ENCODE measurements at places on chromosomes 5 and 9. TPM values are rescaled to one million over a fixed set of nuclear protein-coding genes. Genes with fewer than 3 reads are reported as not detected.

The MLANA gene
- total RNA-seq: not detected

DNA sequence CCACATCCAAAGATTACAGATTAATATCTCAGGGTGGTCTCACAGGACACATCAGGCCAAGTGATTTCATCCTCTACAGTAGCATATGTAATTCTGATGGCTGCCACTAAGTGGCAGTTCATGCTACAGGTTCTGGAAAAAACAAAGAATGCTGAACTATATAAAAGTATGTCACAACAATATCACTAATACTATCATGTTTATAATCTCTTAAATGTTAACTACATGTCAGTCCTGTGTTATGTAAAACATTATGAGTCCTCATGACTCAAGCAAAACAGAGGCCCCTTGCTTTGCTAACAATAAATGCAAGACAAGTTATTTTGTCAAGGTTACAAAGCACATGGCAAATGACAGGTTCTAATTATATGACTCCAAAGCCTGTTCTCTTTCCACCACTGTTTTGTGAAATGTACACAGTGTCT, 233.2 kb downstream of the FBXL17 start:
- peak; percentile 38 for DNase-seq

- DNase-seq: no peak
These were observed 125.8 kb downstream of the GALNT10 start for GRCh38 chr5:154316223-154316935.

DNA sequence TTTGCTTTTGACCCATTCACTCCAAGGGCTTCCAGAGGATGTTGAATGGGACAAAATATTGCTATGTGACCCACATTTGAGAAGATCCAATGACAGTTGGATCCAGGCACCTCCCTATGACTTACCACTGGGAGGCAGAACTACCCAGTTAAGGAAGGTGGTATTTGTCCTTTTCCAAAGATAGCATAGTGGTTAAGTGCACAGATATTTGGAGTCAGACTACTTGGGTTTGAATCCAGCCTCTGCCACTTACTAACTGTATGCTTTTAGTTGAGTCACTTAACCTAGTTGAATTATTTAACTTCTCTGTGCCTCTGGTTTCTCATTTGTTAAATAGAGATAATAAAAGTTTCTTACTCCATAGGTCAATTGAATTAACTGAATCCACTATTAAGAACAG, 74.5 kb upstream of the PALM2AKAP2 start:
- peak; percentile 5 for DNase-seq

GRCh38 chr9:131237291-131237690, 39.0 kb downstream of the FAM78A start:
- DNase-seq: peak; percentile 26

All from lung microvascular endothelial cell (primary cell).